ENCODE measurements at places on chromosomes 5 and 9.

GRCh38 chr9:29514336-29514735, 1941.1 kb upstream of the C9orf72 start:
- no peak for DNase-seq

DNA sequence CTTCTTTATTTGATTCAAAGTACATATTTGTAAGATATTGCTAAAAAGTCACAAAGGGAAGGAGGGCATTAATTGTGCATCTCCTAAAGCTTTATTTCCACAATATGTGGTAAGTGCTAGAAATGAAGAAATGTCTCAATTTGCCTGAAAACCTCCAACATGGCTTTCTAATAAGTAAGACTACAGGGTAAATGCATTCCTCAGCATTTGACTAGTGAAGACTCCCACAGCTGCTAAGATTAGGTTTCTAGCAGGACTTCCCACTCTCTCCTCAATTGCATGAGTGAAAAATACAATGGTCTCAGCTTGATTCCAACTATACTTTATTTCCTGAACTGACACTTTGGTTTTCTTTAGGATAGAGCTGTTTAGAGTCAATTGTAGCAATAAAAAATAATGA, 162.1 kb downstream of the ELAVL2 start:
- DNase-seq = no peak

- DNase-seq = no peak
Observed at GRCh38 chr5:112125903-112126302, 293.2 kb downstream of the EPB41L4A start.

GRCh38 chr5:65742565-65743231, 20.7 kb downstream of the NLN start:
- DNase-seq = peak; percentile 50

DNA sequence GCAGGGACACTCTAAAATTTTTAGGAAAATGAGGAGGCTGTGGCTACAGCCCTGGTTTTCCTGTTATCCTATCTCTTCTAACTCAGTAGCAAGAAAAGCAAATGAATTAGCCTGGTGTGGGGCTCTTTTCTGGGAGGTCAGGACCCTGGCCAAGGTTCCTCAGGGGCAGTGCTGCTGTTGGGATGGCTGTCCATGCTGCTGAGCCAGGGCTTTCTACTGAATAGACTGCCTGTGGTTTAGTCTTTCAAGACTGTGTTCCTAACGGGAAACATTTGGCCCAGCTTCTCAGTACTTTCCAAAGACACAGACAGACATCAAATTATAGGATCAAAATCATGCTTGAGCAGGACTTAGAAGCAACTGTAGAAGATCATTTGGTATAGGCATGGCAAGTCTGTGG, 18.1 kb downstream of the TNC start:
- DNase-seq = no peak

DNA sequence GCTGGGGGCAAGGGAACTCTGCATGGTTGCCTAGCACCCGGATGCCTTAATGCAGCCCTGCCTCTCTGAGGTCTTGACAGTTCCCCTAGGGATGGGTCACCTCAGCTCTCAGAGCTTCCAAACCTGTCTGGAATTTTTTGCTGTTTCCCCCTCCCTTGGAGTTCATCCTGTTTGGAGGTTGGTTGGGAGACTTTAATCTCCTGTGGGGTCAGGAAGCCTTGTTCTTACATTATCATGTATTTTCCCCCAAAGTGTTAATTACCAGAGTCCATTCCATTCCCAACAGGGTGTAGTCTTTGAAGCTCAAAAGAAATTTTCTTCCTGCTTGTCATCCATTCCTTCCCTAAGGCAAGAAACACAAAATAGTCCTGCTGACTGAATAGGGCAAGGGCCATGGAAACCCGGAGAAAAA, 150.3 kb upstream of the SPRY4 start:
- DNase-seq = no peak

GRCh38 chr5:56856541-56857178, 41.3 kb downstream of the MAP3K1 start:
- no peak for DNase-seq

- no peak for DNase-seq
Observed at GRCh38 chr5:108461628-108462367, 79.9 kb upstream of the FBXL17 start.

- DNase-seq = no peak
Observed at GRCh38 chr5:14413331-14413750, 168.3 kb upstream of the OTULINL start.

DNA sequence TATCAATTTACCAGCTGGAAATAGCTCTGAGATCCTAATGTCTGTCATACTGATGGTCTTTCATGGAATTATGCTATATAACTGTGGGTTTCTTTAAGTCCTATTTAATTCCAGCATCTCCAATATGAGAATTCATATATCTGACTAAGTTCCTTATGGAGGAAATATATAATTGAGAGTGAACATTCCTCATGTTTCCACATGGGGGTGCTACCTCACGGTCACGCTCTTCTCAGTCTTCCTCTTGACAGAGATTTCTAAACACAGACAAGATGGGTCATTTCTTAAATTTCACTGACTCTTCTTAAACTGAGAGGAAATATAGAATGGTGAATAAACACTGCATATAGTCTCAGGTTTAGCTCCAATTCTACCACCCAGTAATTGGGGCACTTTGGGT, 212.1 kb downstream of the SLF1 start:
- no peak for DNase-seq
